CD4-positive, alpha-beta T cell treated with Interleukin-6 at 100 ng/mL for 8 hours (primary cell): ENCODE measurements at places on chromosomes 12 and 14.

DNA sequence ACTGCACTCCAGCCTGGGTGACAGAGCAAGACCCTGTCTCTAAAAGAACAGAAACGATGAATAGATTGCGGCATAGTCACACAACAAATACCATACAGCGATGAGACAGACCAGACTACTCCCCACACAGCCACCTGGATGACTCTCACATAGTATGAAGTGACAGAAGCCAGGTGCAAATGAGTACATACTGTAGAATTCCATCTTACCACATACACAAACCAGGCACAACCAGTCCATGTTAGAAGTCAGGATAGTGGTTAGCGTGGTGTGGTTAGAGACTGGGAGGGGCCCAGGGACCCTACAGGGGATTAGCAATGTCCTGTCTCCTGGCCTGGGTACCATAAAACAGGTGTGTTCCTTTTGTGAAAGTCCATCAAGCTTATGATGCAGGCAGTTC lies 53.8 kb downstream of the FAM222A start:
- no peak for DNase-seq

DNA sequence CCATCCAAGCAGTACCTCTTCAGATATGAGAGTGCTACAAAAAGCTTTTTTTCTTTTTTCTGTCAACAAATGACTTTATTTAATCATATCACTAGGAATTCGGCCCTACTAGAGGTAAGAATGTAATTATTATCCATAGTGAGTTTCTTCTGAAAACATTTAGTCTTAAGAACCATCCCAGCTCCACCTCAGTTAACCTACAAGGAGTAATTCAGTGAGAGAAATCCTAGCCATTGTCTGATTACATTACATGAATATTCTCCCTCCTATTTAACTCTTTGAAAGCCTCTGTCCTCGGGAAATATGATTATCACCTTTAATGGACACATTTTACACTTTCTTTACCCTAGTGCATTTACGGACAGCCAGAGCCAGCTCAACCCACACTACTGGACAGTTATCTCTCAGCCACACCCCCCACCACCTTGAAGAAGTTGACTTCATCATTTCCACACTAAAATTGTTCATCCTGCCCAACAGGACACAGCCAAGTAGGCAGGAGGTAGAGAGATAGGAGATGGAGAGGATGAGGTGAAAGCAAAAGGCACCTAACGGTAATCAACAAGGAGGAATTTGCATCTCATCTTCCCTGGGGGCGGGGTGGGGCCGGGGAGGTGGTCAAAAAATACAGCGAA lies 1.3 kb downstream of the PPFIA2 start:
- DNase-seq: no peak

DNA sequence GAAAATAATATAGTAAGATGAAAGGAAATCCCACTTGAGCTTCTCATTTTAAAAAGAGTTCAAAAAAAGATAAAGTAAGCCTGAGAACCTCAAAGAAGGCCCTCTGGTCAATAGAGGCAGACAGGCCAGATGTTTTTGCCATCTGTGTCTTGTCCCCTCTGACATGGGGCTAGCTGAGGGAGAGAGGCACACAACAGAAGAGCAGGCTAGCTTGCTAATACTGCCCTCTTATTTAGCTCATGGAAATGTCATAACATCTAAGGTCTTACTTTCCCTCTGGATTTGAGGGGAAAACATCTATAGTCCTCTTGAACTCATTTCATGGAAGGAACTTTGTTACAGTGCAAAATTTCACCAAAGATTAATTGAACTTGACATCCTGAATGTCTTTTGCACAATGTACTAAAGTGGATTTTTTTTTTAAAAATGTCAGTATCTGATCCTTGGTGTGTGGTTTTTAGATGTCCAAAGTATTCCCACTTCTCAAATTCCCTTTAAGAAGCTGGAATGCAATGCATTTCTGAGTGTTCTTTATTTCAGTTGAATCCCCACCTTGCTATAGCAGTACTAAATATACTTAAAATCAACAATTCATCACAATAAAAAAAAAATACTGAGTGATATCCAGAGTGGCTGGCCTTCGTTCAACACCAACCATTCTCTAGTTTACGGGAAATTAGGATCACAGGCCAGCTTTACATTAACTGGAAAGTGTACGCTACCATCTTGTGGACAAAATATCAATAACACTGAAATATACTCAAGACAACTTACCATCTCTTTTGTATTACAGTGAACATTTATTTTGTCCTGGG lies 176.7 kb downstream of the PAH start:
- no peak for DNase-seq

- DNase-seq: no peak
These were observed 7.6 kb upstream of the FKBP11 start for GRCh38 chr12:48932878-48933277.

DNA sequence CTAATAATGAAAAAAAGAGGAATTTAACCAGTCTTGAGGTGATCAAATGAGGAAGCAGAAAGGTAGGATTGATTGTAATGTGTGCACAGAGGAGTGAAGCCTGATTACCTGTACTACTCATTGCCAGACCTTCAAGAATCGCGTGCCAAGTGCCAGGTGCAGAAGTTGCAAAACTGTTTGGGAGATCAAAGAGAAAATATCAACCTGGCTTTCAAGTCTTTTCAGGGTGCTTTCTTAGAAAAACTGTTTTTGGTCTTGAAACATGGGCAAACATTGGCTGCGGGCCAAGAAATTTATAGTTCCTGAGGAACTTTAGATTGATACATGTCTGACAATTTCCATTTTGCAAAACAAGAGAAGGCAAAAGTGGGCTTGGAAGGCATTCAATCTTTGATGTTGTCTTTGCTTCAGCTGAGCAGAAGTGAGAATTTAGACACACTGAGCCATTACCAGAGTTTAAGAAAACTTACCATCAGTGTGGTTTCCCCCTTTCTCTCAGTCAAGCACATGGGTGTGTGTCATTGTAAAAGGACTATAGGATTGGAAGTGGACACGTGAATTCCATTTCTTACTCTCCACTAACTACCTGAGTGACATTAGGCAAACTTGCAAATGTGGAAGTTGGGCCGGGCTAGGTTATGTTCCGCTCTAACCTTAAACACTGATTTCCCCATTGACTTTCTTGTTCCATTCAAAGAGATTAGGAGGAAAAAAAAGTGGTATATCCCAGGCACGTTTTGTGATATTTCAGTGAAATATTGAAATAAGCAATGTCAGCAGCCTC lies 486.2 kb downstream of the DIO2 start:
- no peak for DNase-seq
